CD4-positive, alpha-beta T cell treated with Interleukin-15 for 1 hour (primary cell): ENCODE measurements at places on chromosomes 2 and 18.

DNA sequence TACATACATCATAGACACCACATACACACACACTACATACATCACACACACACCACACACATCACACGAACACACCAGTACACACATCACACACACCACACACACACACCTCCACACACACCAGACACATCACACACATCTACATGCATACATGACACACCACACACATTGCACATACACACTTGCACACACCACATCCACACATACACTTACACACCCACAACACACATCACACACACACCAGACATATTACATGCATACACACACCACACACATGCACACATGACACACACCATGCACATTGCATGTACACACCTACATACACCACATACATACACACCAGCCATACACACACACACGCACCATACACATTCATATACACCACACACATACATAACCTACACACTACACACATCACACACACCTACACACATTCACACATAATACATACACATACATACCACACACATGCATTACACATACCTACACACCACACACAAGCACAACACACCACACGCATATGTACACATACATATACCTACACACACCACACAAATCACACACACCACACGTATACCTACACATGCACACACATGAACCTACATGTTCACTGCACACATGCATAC is 156.5 kb downstream of the NDUFA10 start:
- DNase-seq: no peak

DNA sequence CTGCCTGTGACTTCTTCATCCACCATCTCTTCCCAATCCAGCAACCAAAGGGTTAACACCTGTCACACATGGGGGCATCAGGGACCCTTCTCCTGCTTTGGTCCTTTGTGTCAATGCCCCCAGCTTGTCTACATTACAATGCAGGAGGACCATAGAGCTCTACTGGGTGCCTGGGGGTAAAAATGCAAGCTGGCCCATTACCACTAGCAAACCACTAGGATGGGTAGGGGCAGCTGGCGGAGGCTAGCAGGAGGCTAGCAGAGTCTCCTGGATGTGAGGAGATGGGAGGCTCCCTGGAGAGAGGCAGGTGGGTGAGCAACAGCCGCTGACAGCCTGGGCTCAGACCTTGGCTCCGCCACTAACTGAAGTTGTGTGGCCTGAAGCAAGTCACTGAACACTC is 153.4 kb upstream of the SKOR2 start:
- DNase-seq: no peak

GRCh38 chr2:196783431-196784094 is 15.9 kb downstream of the GTF3C3 start:
- no peak for DNase-seq

DNA sequence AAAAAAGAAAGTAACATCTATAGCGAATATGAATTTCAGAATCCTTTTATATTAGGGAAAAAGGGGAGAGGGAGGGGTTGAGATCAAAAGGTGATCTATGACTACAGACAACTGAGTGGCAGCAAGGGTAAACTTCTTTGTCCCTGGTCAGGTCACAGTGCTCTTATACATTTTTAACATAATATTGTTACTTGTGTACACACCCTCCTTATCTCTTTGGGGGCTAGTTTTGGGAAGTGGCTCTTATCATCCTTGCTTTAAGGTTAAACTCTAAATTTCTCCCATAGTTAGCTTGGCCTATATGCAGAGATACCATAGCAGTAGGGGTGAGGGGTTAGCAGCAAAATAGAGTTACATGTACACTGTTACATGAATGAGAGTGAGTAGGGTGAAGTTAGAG is 31.6 kb upstream of the ATG16L1 start:
- DNase-seq: no peak

GRCh38 chr2:235390108-235390815 is 103.6 kb upstream of the AGAP1 start:
- peak; percentile 30 for DNase-seq

DNA sequence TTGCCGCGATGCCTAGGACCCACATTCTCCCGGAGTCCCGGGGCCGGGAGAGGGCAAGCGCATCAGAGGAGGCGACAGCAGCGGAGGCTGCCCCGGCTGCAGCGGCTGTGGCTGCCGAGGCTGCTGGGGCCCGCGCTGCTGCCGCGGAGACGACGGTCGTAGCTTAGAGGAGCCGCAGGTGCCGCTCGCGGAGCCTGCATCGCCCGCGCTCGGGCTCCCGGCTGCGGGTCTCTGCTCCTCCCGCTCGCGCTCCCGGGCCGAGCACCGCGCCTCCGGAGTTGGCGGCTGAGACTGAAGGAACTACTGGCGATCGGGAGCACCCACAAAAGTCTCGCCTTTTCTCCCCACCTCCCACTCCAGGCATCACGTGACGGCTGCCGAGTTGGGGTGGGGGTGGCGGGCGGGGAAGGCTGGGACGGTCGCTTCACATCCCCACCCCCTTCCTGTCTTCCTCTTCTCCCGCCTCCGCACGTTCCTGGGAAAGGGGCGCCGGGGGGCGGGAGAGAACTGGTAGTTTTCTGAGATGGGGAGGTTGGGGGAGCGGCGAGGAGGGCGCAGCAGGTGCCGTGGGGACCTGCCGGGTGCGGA is at the start of gene LYPD1:
LYPD1 (minus strand) TSS at position 298 of the 588 bp plus-strand sequence; CDS start at position 25, 273 bp downstream.
- no peak for DNase-seq
